ENCODE measurements at places on chromosomes 4 and X. TPM values are rescaled to one million over a fixed set of nuclear protein-coding genes. Genes with fewer than 3 reads are reported as not detected.

The RBM3 gene
- total RNA-seq: 213 TPM

The NELFA gene
- 18.4 TPM for total RNA-seq

The MTNR1A gene
- total RNA-seq: not detected

The FOXR2 gene
- total RNA-seq: not detected

The MAP7D2 gene
- 1.3 TPM for total RNA-seq

The MAGEB1 gene
- not detected for total RNA-seq

The AFF2 gene
- total RNA-seq: 5.7 TPM

Data from breast epithelium (tissue), 4 donors.